ENCODE measurements at places on chromosomes 12 and 14.

DNA sequence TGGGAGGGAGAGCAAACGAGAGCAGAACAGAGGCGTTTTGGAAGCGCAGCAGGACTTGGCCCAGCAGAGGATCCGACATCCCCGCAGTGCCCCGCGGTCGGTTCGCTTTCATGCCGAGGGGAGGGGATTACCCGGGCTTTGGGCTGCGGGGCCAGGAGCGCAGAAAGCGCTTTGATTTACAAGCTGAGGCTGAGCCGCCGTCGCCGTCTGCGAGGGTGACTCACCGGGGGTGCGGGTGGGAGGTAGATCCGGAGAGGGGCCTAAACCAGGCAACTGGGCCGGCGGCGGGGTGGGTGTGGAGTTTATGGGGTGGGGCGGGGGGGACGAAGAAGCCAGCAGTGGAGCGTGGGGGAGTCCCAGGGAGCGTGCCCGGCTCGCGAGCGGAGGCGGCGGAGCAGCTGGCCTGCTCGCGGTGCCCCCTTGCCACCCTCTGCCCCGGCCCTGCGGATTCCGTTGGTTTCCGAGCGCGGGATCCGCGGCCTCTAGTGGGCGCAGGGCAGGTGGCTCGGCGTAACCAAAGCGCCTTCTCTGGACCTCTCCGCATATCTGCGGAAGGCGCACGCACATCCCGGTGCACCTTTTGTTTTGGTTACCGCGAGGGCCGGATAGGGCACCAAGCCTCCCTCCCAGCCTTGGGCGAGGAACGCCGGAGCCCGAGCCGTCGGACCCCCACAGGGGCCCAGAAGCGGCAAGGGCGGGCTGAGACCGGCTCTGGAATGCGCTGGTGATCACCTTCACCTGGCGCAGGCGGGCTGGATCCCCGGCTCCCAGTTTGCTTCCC lies 2.6 kb downstream of the SIX4 start:
- DNase-seq, result peak; percentile 29

- no peak for DNase-seq
Measured at GRCh38 chr14:20546877-20547276, 14.0 kb downstream of the RNASE9 start.

DNA sequence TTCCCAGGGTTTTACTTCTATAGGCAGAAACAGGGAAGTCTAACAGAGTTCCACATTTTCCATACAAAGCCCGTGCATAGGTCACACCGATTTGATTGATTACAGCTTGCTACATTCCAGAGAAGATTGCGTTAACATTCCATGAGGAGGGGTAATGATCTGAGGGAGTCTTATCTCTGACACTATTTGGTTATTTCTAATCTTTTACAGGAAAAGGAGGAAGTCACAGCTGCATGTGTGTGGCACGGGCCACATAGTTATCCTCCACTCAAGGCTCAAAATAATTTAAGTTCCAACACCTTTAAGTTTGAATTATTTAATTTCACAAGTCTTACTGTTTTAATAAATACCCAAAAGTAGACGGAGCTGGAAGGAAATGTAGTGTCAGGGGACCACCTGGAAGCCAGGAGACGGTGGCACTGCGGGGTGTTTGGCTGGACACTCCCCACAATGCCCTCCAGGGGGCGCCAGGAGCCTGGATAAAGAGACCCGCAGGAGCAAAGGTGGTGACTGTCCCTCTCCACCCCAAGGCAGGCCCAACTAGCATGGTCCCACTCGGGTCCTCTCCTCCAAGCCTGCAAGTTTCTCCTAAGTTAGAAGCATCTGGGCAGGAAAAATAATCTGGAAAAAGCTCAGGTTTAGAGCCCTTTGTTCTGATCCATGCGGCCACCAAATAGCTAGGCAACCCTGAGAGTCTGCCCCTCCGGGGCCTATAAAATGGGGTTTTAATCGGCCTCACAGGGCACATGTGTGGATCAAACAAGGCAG lies 20.2 kb downstream of the KRT8 start:
- DNase-seq, result peak; percentile 80

DNA sequence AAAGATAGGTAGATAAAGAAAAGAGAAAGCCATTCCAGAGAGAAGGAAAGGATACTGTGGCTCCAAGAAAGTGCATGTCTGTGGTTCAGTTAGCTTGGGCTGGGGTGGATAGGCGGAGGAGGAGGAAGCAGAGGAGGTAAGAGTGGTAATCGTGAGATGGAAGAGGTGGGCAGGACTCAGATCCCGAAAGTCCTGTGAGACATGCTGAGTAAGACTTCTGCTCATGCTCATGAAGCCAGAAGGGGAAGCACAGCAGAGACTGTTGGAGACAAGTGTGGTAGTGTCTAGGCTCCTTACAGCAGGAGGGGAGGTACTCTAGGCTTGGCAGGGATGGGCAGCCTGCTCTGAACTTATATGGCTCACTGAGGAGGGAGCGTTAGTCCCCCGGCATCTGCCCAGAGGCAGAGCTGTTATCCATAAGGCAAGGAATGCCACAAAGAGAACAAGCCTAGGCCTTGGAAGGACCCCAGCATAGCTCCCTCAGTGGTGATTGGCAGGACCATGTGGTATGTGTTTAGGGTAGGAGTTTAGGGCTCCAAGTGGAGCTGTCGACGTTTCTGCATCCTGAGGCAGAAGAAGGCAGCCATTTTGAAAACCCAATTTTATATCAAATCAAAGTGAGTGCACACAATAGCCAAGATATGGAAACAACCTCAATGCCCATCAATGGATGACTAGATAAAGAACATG lies 135.3 kb downstream of the SMOC1 start:
- DNase-seq, result no peak

DNA sequence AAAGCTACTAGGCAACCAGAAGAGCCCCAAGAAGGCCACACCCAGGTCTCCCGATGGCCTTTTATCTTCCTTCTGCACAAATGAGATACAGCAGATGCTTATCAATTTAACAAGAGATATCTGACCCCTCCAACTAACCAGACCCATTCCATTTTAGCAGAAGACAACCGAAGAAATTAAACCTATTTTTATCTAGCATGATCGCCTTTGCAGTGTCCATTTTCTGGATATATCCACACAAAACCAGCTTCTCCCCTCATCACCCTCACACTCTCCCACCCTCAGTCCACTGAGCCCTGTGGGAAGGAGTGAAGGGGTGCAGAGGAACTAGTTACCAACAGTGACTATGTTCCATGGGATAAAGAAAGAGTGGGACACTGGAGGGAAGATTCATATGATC lies 20.9 kb upstream of the DHRS4 start:
- no peak for DNase-seq

All from naive thymus-derived CD8-positive, alpha-beta T cell (primary cell).